ENCODE measurements at places on chromosomes 16 and 17. TPM values are rescaled to one million over a fixed set of nuclear protein-coding genes. Genes with fewer than 3 reads are reported as not detected.

DNA sequence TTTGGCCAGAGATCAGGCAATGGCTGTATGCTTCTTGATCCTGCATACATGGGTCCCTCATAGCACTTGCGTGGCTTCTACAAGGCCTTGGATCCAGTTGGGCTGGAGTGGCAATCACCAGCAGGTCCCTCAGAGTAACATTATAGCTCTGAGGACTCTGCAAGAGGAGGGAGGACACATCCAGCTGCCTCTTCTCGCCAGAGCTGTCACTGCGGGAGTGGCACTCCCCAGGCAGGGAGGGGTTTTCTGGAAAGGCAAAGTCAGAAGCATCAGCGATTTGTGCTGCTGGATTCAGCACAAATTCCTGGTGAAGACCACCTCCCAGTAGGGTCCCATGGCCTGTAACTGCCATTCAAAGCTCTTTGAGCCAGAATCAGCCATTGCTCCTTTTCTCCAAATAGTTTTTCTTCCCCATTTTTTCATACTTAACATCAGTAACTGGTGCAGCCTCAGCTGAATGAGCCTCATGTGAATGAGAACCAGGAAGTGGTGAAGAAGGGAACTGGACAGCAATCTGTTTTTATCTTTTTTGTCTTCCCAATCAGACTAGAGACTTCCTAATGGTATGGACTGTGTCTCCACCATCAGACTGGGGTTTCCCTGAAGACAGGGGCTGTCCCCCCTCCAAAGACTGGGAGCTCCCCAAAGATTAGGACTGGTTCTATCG lies 40.6 kb upstream of the HOXB13 start:
- no peak for DNase-seq

DNA sequence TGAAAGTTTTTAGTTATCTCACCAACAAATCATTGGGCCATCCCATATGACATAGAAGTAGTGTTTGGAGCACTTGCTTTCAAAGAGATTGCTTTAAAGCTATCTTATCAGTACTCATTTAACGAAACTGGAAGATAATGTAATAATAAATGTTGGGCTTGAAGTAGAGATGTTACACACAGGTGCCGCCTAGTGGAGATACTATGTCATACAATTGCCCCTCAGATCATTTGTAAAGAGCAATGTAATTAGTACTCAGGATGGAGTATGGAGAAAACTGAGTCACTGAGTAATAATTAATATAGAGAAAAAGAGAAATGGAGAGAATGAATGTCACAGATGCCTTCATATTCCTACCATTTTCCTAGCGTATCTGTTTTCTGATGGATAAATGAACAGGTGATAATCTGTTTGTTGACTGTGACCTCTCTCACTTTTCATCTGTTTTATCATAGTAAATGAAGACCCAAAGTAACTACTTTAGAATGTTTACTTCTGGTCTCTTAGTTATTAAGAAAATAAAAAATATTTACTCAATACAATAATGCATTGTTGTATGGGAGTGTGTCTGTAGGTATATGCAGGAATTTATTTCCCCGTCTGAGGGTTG lies 80.4 kb downstream of the EFCAB5 start:
- no peak for DNase-seq

Gene KRT32
- polyA plus RNA-seq: not detected

Gene WSCD1
- polyA plus RNA-seq: 2.8 TPM

DNA sequence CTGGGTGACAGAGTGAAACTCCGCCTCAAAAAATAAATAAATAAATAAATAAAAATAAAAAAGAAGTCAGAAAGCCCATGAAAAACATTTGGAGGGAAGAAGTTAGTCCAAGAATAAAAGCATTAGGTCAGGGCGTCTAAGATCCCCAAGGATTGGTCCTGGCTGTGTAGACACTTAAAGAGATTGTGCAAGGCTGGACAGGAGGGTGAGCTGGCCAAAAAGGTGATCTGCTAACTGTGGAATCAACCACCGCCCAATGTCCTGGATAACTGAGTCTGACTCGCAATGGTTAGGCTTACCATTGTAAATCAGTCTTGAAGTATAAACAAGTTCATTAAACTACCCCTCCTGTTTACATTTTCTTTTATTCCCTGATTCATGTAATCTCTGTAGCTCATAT lies 8.8 kb upstream of the ABCA8 start:
- DNase-seq: no peak

- DNase-seq: no peak
Measured at GRCh38 chr16:84274515-84274914, 20.2 kb upstream of the WFDC1 start.

- no peak for DNase-seq
Measured at GRCh38 chr17:17535957-17536356, 39.8 kb upstream of the RASD1 start.

Gene RPL19
- 2,653 TPM for polyA plus RNA-seq

- DNase-seq: no peak
Measured at GRCh38 chr16:87851601-87852000, 17.7 kb downstream of the SLC7A5 start.

DNA sequence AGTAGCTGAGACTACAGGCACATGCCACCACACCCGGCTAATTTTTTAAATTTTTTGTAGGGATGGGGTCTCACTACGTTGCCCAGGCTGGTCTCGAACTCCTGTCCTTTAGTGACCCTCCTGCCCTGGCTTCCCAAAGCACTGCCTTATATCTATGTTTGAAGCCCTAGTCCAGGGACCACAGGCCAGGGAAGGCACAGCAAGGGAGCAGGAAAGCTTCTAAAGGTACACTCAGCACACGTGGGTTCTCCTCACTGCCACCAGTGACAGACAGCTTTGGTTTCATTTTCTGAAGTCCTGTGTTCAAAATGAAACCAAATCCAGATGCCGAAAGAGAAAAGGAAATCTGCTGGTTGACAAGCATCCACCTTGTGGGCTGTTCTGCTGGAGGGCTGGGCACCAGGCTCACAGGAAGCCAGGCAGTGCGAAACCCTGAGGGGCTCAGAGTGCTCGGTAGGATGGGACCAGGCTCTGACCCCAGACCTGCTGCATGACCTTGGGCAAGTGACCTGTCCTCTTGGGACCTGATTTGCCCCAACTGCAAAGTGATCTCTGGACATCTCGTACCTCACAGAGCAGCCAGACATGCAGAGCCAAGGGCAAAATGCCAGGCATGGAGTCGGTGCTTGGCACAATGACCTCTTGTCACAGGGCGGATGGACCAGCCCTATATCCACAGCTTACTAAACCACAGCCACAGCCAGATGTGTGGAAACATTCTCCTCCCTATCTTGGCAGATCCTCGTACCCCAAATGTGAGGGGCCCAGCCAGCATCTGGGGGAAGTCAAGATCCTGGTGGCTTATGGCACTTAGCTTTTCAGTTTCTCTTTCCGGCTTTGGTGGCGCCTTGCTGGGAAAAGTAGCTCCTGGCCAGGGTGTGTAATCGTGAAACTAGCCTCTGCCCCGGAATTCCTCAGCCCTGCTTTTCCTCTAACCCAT lies 2.8 kb upstream of the SOCS1 start:
- no peak for DNase-seq

DNA sequence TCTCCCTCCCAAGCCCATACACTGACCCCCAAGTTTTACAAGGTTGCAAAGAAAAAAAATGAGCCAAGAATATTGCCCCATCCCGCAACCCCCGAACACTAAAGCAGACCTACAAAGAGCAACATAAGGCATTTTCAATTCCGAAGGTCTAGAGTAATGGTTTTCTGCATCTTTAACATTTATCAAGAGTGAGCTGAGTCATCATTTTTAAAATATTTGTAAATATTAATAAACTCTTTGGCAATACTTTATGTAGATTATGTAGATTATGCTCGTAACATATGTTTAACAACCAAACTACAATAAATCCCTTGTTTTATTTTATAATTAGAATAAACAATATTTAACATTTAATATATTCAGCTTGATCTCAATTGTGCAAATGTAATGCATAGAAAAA lies 1.4 kb downstream of the ZNF624 start:
- no peak for DNase-seq

DNA sequence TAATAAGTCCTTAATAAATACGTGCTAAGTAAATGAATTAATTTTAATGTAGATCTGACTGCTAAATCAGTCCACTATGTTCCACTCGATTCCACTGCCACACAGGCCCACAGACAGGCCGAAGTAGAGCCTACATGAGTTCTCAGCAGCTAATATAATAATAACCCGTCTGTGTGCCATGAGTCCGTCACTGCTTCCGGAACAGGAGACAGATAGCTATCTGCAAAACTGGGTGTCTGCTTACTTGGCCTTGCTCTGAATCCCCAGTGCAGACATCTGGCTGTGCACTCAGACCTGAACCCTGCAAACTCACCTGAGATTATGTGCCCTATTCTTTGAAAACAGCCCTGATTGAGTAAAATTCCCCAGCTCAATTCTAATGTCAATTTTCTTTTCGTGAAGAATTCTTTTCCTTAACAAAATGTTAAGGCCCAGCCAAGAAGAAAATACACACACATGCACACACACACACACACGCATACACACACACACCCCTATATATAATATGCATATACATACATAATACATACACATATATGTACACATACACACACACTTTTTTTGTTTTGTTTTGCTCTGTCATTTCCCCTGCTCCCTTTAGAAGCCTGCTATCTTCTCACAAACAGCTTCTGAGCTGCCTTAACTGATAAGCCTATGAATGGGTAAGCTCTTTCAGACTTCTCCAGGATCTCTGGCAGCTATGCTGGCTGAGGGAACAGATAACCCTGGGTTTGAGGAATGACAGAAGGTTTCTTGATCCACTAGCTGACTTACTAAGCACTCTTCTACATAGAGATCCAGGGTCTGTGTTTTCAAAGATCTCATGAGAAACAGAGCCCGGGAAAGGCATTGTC lies 39.8 kb upstream of the TOM1L1 start:
- no peak for DNase-seq

Gene ATP2C2
- polyA plus RNA-seq: 2.3 TPM

- no peak for DNase-seq
Measured at GRCh38 chr16:2973093-2973492, 3.9 kb downstream of the PAQR4 start.

Gene CLEC3A
- 12.4 TPM for polyA plus RNA-seq

DNA sequence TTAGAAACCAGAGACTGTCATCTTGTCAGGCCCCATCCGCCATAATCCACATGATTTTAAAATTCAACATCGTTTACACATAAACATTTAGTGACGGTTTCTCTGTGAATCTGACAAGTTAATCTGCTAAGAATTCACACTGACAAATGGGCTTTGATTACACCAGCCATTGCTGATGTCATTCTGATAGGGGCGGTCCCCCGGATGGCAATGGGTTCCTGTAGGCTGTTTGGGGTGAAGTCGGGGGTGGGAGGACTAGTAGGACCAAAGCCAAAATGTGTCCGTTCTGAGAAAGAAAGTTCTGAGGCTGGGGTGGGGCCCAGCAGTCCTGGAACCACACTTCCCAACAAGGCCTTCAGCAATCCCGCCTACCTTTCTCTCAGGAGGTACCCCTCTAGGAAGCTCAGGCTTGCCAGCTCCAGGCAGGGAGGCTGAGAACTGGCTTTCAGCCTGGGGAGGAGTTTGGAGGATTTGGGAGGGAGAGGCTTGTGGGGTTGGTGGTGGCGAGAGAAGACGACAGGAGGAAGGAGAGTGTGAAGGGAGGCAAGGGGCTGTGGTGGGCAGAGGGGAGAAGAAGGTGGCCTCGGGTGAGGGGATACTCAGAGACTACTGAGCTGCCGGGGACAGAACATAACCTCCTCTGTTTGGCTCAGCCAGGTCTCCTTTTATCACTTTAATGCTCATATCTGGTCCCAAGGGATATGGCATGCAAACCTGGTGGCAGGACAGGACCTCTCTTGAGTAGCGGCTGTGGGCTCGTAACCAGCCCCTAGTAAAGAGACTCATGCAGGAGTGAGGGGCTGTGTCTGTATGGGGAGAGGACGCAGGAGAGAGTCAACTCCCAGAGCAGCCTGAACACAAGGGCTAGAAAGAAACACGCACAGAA lies 8.6 kb downstream of the HIC1 start:
- no peak for DNase-seq

Gene KRTAP16-1
- not detected for polyA plus RNA-seq

DNA sequence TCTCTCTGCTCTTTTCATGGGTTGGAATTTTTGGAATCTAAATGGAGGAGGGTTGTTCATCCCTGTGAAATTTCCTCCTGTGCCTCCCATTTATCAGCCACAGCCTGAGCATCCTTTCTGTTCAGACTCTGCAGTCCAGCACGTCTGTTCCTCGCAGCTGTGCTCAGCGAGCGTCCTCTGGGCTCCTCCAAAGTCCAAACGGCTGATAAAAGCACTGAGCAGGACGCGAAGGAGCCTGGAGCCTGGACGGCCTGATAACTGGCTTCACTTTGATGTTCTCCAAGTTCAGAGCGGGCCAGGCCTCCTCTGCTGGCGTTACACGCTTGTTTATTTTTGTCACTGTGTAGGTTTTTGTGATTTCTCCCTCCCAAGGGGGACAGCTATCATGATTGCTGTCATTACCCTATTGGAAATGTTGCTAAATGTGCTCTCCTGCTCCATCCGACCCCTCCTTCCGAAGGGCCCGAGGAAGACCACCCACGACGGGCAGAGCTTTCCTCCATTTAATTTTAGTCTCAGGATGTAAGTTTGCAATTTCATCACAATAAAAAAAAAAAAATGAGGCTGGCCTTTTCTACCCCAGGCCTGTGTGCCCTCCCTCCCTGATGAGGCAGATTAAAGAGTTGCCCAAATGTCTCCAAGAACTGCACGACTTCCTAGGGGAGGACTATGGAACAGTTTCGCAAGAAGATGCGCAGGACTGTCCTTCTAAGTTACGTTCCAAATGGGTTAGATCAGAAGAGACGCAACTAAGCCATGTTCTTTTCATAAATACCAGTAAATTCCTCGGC lies 290.5 kb upstream of the FOXF1 start:
- DNase-seq: no peak

GRCh38 chr17:44255915-44256314 lies 12.0 kb downstream of the SLC4A1 start:
- no peak for DNase-seq

- peak; percentile 83 for DNase-seq
Measured at GRCh38 chr16:30896261-30896888, at the start of gene CTF1. CTF1 (plus strand) TSS chr16:30896614; CDS start chr16:30896644, 30 bp downstream.

GRCh38 chr16:4411684-4412083 lies 4.7 kb downstream of the CORO7 start:
- no peak for DNase-seq

Gene ARL2BP
- polyA plus RNA-seq: 58.3 TPM

- DNase-seq: no peak
Measured at GRCh38 chr17:82826956-82827355, 12.9 kb downstream of the ZNF750 start.

GRCh38 chr17:63571632-63572310 lies 21.5 kb downstream of the DCAF7 start:
- DNase-seq: no peak

- no peak for DNase-seq
Measured at GRCh38 chr16:4419402-4419959, 3.1 kb upstream of the CORO7 start.

Gene SLC47A2
- polyA plus RNA-seq: not detected

Data from urinary bladder (tissue), 4 donors.